Effector CD4-positive, alpha-beta T cell (primary cell): ENCODE measurements at places on chromosomes 11 and 22.

GRCh38 chr11:46367244-46367915, 14.1 kb upstream of the MDK start:
- peak; percentile 69 for DNase-seq

DNA sequence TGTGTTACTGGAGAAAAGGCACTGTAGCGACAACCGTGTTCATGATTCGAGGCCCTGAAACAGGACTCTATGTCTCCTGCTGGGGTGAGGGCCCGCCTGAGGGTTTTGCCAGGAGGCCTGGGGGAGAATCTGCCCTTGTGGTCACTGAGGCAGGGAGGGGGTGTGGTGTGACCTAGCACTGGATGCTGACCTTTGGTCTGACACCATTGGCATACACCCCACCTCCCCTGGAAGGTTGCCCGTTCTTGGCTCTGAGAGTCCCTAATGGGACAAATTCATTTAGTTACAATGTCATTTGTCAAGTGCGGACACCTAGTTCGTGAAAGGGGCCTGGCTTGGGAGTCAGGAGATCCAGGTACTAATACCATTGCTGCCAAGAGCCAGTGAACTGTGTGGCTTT, 29.0 kb downstream of the NECTIN1 start:
- DNase-seq = no peak

- DNase-seq = no peak
These were observed 7.6 kb downstream of the ATXN10 start for GRCh38 chr22:45678961-45679912.

- no peak for DNase-seq
These were observed 45.3 kb downstream of the EXT2 start for GRCh38 chr11:44140805-44141204.

DNA sequence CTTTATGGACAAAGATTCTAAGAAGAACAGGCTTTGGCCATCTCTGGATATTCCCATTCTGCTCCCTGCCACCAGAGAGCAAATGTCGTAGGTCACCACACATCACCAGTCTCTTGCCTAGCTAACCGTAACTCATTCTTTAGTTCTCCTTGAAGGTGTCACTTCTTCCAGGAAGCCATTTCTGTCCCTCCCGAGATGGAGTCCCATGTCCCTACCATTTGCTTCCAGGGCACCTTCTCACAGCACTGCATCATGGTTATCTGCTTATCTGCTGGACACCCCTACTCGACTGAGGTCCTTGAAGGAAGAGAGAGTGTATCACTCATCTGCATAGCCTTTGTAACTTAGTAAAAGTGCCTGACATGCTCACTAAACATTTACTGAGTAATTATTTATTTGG, 47.6 kb downstream of the FAM83F start:
- DNase-seq = no peak

DNA sequence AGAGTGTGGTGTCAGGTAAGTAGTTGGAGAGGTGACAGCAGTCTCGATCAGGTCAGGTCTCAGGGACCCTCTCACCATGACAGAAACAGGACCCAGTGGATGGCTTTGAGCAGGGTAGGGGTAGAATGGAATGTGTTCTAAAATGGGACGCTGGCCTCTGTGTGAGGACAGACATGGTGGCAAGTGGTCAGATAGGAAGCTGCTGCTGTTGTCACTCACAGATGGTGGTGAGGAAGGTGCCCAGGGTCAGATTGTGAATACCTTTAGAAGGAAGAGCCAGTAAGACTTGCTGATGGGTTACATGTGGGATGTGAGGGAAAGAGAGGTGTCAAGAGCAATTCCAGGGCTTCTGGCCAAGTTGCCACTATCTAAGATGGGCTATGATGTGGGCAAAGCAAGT, 596.3 kb downstream of the NTM start:
- no peak for DNase-seq

DNA sequence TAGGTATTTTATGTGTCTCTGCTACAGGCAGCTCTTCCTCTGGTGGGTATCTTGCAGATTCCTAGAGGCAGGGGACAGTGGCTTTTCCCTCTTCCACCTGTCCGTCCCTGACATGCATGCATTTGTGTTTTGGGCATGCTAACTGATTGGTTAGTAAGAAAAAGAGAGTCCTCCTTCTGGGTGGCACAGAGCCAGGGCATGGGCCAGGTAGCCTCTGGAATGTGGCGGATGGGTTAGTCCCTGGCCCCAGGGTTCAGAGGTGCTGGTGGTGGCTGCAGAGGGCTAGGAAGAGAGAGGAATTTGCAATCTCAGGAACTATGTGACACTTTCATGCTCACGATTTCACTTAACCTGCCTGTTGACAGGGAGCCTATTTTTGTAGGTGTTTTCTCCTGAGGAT, 5.8 kb upstream of the MS4A15 start:
- no peak for DNase-seq

- no peak for DNase-seq
These were observed 107.0 kb downstream of the FAM76B start for GRCh38 chr11:95682552-95682951.

- no peak for DNase-seq
These were observed 1407.6 kb upstream of the RAG2 start for GRCh38 chr11:38005597-38005996.

DNA sequence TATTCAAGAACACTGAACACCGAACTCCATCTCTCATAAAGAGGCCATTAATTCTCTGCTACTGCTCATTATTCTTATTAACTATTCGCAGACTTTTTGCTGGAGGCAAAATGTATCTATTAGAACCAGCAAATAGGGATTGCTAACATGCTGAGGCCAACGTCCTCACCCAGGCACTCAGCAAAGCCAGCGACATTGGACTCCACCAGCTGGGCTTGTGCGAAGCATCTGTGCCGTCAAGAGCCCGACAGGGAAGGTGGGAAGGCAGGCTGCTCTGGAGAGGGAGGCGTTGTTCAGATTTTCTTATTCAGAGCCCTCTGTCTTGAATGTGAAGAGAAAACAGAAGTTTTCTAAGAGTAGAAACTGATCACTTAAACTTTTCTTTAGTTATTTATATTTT, 615.6 kb upstream of the KIRREL3 start:
- DNase-seq = no peak

- DNase-seq = no peak
These were observed 49.3 kb upstream of the RDX start for GRCh38 chr11:110345743-110346142.

DNA sequence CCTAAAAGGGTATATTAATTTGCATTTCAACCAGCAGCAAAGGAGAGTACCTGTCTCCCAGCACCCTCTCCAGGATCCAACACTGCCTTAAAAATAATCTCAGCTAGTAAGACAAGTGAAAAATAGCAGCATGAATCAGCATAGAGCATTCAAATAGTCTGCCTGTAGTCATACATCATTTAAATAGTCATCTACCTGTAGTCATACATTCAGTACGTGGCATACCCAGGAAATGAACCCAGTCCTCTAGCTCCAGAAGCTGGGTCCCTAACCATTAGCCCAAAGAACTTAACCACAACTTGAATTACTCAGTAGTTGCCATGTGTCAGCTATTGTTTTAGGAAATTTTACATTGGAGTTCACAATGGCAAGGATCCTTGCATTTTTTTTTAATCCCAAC, 9.3 kb downstream of the TENM4 start:
- DNase-seq = no peak

DNA sequence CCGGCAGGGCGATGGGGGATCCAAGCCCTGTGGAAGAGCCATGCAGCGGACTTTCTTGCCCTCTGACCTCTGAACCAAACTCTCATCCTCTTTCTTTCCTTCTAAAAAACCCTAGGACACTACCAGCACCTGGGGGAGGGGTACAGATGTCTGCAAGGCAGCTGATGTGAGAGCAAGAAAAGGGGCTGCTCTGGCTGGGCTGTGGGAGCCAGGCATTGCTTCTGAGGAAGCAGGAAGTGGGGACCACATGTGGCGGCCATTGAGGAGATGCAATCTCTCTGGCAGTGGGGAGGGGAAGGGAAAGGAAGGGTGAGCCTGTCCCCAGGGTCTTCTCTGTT, 36.0 kb downstream of the FAM83F start:
- no peak for DNase-seq
